ENCODE measurements at places on chromosomes 11 and 22.

- DNase-seq, result no peak
Observed at GRCh38 chr11:125603207-125603606, 10.6 kb downstream of the STT3A start.

GRCh38 chr11:118170882-118171268 is 5.6 kb downstream of the SCN2B start:
- no peak for DNase-seq

- no peak for DNase-seq
Observed at GRCh38 chr11:67432655-67433349, 4.5 kb downstream of the RPS6KB2 start.

GRCh38 chr11:27218421-27219038 is 144.5 kb downstream of the CCDC34 start:
- no peak for DNase-seq

DNA sequence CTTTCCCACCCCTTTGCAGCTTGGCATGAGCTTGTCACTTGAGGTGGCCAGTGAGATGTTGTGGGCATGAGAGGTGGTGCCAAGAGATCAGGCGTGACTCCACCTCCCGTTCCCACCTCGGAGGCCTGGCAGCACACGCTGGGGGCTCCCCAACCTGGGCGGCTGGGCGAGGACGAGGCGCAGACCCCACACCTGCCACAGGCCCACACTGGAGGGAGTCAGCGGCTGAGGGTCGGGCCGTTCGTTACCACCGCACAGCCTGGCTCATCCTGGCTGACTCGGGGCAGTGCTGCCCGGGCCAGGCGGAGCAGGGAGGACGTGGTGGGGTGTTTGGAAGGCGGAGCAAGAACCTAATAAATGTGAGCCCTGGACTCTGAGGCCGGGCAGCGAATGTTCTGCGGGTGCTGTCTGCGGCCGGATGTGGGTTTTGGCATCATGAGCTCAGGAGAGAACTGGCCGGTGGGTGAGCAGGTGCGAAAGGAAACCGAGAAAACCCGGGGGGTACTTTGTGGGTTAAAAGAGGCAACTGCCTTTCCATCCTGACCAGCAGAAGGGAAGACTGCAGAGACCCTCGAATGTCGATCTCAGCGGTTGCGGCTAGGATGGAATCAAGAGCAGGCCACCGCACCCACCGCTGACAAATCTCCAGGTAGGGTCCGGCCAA is 10.2 kb upstream of the IFITM3 start:
- no peak for DNase-seq

DNA sequence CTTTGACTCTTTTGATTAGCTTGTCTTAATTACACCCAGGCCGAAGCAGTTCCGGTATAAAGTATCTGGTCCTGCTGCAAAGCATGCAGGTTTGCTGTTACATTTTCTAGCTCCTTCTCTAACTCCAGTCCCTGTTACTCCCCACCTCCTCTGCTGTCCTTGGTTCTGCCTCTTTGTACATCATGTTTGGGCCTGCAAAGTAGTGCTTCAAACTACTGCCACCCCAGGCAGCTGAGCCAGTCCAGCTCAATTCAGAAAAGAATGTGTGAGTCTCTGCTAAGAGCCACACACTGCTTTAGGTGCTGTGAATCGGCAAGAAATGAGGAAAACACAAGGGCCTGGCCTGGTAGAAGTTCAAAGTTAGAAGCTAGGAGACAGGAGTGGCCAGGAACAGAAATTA is 136.0 kb downstream of the SERGEF start:
- no peak for DNase-seq
